ENCODE measurements at places on chromosomes 12 and 14.

- DNase-seq: no peak
Observed at GRCh38 chr12:6574576-6575295, 6.6 kb upstream of the NOP2 start.

DNA sequence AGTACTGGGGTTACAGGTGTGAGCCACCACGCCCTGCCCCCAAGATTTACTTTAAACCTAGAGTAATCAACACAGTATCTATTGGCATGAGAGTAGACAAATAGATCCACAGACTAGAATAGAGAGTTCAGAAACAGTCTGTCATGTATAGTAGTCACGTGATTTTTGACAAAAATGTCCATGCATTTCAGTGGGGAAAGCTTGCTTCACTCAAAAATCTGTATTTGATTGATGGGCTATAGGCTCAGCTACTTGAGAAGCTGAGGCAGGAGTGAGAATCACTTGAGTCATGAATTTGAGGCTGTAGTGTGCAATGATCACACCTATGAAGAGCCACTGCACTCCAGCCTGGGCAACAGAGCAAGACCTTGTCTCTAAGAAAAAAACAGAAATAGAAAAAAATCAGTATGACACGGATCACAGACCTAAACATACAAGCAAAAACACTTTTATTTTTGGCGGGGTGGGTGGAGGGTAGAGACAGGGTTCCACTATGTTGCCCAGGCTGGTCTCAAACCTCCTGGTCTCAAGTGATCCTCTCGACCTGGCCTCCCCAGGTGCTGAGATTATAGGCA, 7.6 kb upstream of the ORAI1 start:
- no peak for DNase-seq

- no peak for DNase-seq
Observed at GRCh38 chr12:48279601-48280000, 71.1 kb downstream of the ZNF641 start.

DNA sequence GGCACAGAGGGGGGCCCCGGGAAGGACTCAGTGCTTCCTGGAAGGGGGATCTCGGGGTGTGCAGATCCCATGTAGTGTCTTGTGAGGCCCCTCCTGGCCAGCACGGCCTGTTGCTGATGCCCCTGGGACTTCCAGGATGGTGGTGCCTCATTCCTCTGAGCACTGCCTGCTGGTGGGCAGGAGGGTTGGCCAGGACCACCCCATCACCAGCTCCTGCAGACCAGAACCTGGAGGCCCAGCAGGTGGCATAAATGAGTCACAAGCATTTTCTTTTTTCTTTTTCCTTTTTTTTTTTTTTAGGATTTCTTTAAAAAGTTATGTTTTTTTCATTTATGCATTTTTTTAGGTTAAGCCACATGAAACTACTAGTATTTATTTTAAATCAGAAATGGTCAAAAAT, 8.0 kb downstream of the MMP17 start:
- DNase-seq: no peak

- DNase-seq: no peak
Observed at GRCh38 chr12:76542908-76543307, 16.7 kb downstream of the OSBPL8 start.

- DNase-seq: no peak
Observed at GRCh38 chr12:34119366-34119765, 97.1 kb downstream of the ALG10 start.

DNA sequence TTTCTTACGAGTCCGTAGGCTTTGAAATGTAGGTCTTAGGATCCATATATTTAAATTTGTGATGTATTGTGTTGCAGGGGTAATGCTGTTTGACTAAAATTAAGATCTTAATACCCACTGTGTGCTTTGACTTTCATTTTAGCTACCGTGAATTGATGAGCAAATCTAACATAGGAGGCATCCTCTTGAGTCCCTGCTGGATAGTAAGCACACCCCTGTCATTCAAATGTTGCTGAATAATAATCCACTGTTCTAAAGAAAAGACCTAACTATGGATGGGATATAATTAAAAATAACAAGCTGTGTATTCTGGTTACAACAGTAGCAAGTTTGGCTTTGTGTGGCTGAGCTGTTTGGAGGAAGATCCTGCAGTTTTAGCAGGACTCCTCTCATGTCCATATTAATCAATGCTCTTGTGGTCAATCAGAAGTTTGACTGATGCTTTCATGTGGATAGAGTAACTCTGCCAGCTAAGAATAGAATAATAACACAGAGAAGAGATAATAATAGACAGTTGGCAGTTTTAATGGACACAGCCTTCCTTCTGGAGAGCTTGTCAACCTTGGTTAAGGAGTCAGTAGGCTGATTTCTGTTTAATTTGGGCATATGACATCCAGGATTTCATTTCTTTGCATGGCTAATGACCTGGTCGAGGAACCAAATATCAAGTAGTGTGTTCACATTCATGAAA, 148.1 kb upstream of the MIS18BP1 start:
- DNase-seq: no peak

Data from caudate nucleus (tissue), 63 donors.